ENCODE measurements at places on chromosomes 5 and 9. TPM values are rescaled to one million over a fixed set of nuclear protein-coding genes. Genes with fewer than 3 reads are reported as not detected.
A peak's percentile ranks its signal among the peaks of the same experiment; 100 is the strongest.

The TMEM252 gene
- not detected for total RNA-seq

The CAVIN4 gene
- not detected for total RNA-seq

The SPATA31D4 gene
- not detected for total RNA-seq

The SOHLH1 gene
- total RNA-seq, result not detected

The ORM2 gene
- total RNA-seq, result 2.6 TPM

The CHSY3 gene
- 0.60 TPM for total RNA-seq

DNA sequence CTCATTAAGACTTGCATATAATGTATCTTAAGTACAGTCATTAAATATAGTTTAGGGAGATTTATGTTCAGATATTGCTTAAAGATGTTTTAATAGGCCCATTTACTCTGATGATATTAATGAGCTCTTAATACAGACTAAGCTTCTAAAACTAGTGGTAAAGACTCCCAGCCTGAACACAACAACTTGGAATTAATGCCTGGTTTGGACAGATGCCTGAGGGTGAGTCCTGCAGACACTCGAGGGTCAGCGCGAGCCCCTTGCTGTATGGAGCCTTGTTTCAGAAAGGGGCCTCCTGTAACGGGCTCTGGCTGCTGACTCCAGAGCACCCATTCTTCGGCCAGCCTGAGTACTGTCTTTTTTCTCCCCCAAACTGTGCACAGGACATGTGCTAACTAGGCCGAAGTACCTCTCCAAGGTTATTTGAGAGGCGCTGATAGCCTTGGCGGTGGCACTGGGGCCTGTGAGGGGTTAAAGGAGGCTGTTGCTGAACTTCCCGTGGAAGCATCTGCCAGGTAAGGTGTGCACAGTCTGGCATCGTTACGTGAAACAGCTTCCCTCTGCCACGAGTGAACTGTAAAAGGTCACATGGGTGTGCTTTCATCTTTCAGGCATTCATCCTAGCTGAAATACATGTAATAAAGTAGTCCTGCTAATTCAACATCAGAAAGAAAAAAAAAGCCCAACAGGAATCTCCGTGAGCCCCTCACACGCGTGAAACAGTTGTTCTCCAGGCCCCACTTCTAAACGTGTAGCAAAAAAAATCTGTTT, 113.4 kb downstream of the MVB12B start:
- no peak for DNase-seq

DNA sequence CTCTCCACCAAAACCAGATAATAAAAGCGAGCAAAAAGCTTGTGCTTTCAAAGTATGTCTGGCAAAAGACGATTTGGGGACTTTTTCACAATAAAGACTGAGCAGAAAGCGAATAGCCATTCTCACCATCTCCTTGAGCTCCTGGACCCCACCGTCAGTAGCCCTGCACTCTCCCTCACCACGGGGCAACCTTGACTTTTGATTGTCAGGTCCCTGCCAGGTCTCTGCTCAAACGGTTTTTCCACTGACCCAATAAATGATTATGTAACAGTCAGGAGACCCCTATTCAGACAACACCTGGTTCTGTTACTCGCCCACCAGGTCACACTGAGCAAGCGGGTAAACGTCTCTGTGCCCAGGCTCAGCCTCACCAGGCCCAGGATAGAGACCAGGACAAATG, 131.3 kb downstream of the MVB12B start:
- no peak for DNase-seq

GRCh38 chr5:54985301-54986268, at the start of gene ESM1:
Gene ESM1 (minus strand): TSS chr5:54985593. CDS start chr5:54985517, 76 bp downstream.
- DNase-seq, result no peak

GRCh38 chr5:5497152-5497788, 74.8 kb downstream of the ICE1 start:
- DNase-seq, result peak; percentile 44

- no peak for DNase-seq
Measured at GRCh38 chr5:168300326-168301182, 9.1 kb downstream of the WWC1 start.

GRCh38 chr5:643811-644271, 31.7 kb downstream of the CEP72 start:
- no peak for DNase-seq

DNA sequence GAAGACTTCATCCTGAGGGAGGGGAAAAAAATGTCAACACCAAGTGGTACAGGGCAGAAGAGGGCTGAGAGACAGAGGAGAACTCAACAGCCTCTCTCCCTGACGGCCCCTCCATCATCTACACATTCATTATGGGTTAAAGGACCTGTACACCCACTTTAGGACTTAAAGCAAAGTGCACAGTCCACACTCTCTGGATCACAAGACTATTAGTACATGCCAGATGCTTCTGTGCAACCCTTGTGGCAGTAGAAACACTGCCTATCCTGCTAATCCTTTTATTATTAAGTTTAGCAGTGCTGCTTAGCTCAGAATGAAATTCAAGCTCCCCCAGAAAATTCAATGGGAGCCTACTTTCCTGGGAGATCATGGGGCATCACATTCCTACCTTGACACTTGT, 1.9 kb downstream of the FRMD3 start:
- DNase-seq, result no peak

GRCh38 chr5:150122536-150123481, 32.8 kb downstream of the PDGFRB start:
- DNase-seq, result peak; percentile 18

DNA sequence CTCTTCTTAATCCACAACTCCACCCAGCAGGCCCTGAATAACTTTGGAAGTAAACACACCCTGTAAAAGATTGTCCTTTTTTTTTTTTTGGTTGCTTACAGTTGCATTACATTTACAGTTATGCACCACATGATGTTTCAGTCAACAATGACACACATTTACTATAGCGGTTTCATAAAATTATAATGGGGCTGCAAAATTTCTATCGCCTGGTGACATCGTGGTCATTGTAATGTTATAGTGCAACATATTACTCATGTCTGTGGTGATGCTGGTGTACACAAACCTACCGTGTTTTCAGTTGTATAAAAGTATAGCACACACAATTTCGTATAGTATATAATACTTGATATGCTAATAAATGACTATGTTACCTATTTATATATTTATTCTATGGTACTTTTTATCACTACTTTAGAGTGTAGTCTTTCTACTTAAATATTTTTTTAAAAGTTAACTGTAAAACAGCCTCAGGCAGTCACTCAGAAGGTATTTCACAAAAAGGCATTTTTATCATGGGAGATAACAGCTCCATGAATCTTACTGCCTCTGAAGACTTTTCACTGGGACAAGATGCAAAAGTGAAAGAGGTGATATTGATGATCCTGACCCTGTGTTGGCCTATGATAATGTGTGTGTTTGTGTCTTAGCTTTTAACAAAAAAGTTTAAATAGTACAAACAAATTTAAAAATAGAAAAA, 695.4 kb upstream of the CDH18 start:
- DNase-seq, result no peak

- no peak for DNase-seq
Measured at GRCh38 chr9:37001459-37001858, 32.6 kb downstream of the PAX5 start.
